ENCODE measurements at places on chromosomes 5 and 9. TPM values are rescaled to one million over a fixed set of nuclear protein-coding genes. Genes with fewer than 3 reads are reported as not detected.

DNA sequence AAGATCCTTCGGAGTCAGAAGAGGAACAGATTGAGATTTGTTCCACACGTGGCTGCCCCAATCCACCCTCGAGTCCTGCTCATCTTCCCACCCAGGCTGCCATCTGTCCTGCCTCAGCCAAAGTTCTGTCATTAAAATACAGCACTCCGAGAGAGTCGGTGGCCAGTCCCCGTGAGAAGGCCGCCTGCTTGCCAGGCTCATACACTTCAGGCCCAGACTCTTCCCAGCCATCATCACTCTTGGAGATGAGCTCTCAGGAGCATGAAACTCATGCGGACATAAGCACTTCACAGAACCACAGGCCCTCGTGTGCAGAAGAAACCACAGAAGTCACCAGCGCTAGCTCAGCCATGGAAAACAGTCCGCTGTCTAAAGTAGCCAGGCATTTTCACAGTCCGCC, 85.9 kb downstream of the GOLPH3 start:
- H3K27ac ChIP-seq = no peak overlapping the region
- H3K27me3 ChIP-seq = no peaks in the 10 kb centered on the region
- no peak for DNase-seq
- no peaks in the 10 kb centered on the region for H3K4me1 ChIP-seq
- H3K36me3 ChIP-seq = no peaks in the 10 kb centered on the region
- H3K4me3 ChIP-seq = no peak overlapping the region

GRCh38 chr5:150487199-150488061, 20.5 kb upstream of the NDST1 start:
- peak overlapping the region; percentile 88 for H3K27ac ChIP-seq
- H3K4me1 ChIP-seq = peaks cover 48% of the 10 kb centered on the region
- no peaks in the 10 kb centered on the region for H3K27me3 ChIP-seq
- H3K4me3 ChIP-seq = peak overlapping the region; percentile 95

DNA sequence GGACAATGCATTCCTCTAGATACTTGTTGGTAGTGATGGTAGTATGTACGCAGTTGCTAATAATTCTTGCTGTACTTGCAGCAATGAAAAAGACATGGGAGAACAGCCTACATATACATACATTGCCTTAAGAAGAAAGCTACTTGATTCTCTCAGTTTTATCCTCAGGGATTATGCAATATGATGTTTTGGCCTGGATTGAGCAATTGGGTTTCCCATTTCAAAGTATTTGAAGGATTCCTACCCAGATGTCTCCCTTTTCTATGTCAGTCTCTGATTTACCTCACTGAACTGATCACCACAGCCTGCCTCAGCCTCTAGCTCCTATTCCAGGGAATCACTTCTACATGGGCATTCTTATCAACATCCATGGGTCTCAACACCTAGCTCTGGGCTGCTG, 210.1 kb upstream of the CDH10 start:
- DNase-seq = no peak
- H3K4me1 ChIP-seq = no peaks in the 10 kb centered on the region
- H3K27ac ChIP-seq = no peak overlapping the region
- H3K27me3 ChIP-seq = no peaks in the 10 kb centered on the region

DNA sequence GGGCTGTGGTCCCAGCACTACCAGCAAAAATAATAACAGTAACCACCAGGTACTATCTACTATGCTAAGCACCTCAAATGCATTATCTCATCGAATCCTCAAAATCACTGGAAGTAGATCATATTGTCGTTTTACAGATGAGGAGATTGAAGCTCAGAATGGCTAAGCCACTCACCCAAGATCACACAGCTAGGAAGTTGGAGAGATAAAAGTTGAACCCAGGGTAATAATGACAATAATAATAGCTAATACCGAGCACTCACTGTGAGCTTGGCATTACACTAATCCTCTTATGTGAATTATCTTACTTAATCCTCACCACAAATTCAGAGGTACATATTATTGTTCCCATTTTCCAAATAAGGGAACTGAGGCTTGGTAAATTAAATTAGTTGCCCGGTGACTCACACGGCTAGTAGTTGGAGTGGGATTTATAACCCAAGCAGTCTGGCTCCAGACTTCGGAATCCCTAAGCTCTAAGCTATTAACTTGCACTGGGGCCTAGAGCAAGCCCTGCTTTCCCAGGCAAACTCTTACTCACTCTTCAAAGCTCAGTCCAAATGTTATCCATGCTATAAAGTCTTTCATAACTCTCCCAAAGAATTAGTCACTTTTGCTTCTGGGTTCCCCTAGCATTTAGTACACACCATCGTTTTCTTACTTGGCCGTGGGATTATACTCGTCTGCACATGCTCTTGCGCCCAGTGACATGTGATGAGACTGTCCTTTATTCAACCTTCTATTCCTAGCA, 3.8 kb downstream of the ARSI start:
- no peak overlapping the region for H3K4me3 ChIP-seq
- peaks cover 3% of the 10 kb centered on the region for H3K4me1 ChIP-seq
- DNase-seq = no peak
- no peaks in the 10 kb centered on the region for H3K36me3 ChIP-seq

GRCh38 chr5:130018641-130019040, 114.4 kb downstream of the CHSY3 start:
- DNase-seq = no peak
- H3K4me1 ChIP-seq = peaks cover 9% of the 10 kb centered on the region
- no peak overlapping the region for H3K4me3 ChIP-seq
- no peaks in the 10 kb centered on the region for H3K27me3 ChIP-seq
- no peaks in the 10 kb centered on the region for H3K36me3 ChIP-seq

DNA sequence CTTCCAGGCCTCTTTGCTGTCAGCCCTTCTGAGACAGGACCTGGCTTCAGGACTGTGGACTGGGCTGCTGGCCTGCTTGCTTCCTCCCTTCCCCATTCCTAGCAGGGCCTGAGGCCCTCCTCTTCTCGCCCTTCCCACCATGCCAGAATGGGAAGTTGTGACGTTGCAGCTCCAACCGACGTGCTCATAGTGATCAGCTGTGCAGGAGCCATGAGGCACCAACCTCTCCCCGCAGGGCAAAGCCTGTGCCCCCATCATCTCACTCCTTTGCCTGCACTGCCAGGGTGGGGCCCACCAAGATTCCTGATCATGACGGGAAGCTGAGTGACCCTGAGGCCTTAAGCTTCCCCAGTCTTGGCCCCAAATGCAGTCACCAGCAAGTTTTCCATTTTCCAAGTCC, 45.1 kb upstream of the GARNL3 start:
- H3K27ac ChIP-seq = no peak overlapping the region
- H3K4me1 ChIP-seq = no peaks in the 10 kb centered on the region
- no peaks in the 10 kb centered on the region for H3K36me3 ChIP-seq

DNA sequence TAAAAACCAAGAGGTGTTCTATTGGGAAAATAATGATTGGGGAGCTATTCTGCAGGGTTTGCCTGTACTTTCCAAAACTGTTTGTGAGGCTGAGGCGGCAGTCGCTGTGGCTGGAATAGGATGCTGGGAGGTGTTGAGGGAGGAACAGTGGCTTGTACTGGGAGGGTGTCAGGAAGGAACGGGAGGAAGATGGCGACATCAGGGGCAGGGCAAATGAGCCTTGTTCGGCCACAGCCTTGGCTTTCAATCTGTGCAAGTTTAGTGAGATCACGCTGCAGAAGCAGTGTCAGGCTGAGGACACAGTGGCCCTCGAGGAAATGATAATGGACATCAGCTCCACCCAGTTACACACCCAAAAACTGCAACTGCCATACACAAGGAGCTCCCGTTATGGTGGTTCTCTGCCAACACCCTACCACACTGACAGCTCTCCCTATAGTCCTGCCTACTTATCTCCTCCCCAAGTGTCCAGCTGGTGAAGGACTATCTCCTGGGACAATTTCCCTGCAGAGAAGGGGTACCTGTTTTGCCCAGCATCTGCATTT, 27.3 kb downstream of the KIF2A start:
- no peak overlapping the region for H3K4me3 ChIP-seq
- DNase-seq = no peak
- H3K27me3 ChIP-seq = no peaks in the 10 kb centered on the region

DNA sequence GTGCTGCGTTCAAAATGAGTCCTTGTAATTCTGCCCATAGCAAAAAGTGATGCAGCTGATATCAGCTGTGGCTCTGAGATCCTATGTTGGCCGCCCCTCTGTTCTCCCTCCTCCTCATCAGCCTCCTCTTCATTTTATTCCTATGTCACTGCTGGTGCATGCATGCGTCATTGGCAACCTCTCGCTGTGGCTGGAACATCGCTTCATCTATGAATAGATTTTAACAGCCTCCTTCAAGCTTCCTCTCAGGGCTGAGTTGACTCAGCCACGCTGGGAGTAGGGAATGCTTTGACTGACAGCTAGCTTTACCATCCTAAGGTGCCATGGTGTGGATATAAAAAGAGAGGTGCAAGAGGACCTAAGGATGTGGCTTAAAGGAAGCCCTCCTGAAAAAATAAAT, 303.5 kb downstream of the PLK2 start:
- H3K27ac ChIP-seq = no peak overlapping the region
- H3K4me3 ChIP-seq = no peak overlapping the region
- H3K27me3 ChIP-seq = no peaks in the 10 kb centered on the region
- H3K36me3 ChIP-seq = no peaks in the 10 kb centered on the region

- H3K36me3 ChIP-seq = no peaks in the 10 kb centered on the region
- H3K27ac ChIP-seq = no peak overlapping the region
- no peaks in the 10 kb centered on the region for H3K4me1 ChIP-seq
- no peak overlapping the region for H3K4me3 ChIP-seq
- no peaks in the 10 kb centered on the region for H3K27me3 ChIP-seq
These were observed 1696.5 kb downstream of the MAT2B start for GRCh38 chr5:165201771-165202518.

DNA sequence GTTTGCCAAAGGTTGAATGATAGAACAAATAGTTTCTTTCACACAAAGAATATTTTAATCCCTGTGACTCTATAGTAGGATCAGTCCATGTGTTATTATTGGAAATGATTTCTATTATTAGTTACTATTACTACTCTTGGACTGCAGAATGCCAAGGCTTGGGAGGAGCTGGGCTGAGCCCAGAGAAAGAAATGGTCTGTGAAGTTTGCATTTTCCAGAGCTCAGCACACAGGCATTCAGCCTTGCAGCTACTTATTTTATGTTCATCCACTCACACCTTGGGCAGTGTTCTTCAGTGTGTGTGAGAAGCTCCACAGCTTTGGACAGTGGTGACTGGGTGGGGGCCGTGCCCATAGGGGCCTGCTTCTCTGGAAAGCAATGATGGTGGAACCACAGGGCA, 583.1 kb downstream of the CCDC171 start:
- H3K27ac ChIP-seq = no peak overlapping the region
- H3K36me3 ChIP-seq = no peaks in the 10 kb centered on the region
- H3K27me3 ChIP-seq = no peaks in the 10 kb centered on the region
- DNase-seq = no peak

GRCh38 chr5:131749138-131749537, 47.7 kb downstream of the FNIP1 start:
- no peak for DNase-seq
- no peaks in the 10 kb centered on the region for H3K36me3 ChIP-seq
- H3K27ac ChIP-seq = no peak overlapping the region
- H3K27me3 ChIP-seq = no peaks in the 10 kb centered on the region
- H3K4me3 ChIP-seq = no peak overlapping the region

DNA sequence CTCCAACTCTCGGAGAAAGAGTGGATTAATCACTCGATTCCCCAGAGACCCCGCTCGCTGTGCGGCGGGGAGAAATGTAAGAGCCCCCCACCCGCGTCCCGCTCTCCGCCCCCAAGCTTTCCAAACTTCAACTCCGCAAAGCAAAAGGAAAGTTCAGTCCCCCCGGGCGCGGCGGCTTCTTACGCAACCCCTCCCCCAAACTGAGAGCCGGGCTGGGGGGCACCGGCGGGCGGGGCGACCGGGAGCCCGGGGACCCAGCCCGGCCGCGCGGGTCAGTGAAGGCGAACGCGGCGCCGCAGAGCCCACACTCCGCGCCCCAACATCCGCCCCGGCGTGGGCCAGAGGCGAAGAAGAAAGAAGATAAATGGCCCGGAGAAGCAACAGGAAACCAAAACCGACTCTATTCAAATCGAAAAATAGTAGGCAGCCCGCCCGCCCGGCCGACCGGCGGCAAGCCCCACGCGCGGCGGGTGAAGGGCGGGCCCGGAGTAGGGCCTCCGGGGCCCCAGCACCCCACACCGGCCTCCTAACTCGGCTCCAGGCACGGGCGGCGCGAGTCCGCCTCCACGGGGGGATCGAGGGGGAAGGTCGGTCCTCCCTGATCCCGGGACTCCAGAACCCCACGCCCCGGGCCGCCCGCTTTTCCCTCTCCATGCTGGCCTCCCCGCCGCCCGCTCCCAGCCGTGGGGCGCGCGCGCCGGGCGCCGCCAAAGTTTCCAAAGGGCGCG, 720 bp downstream of the NOTCH1 start:
- peak overlapping the region; percentile 71 for H3K27ac ChIP-seq
- no peak for DNase-seq
- H3K4me1 ChIP-seq = peaks cover 26% of the 10 kb centered on the region

GRCh38 chr5:1437226-1437829, 7.9 kb downstream of the SLC6A3 start:
- no peaks in the 10 kb centered on the region for H3K27me3 ChIP-seq
- no peak for DNase-seq
- H3K36me3 ChIP-seq = no peaks in the 10 kb centered on the region
- no peak overlapping the region for H3K27ac ChIP-seq
- H3K4me3 ChIP-seq = no peak overlapping the region
- H3K4me1 ChIP-seq = no peaks in the 10 kb centered on the region

GRCh38 chr5:175638305-175638704, 19.6 kb upstream of the HRH2 start:
- H3K36me3 ChIP-seq = no peaks in the 10 kb centered on the region
- DNase-seq = no peak
- no peak overlapping the region for H3K4me3 ChIP-seq
- H3K27me3 ChIP-seq = no peaks in the 10 kb centered on the region

Gene ROR2
- 0.21 TPM for total RNA-seq

Gene RETREG1
- 6.5 TPM for total RNA-seq

Gene ZNF883
- 2.8 TPM for total RNA-seq

Gene ABCA2
- total RNA-seq = 37.2 TPM

Gene ITGA2
- total RNA-seq = 7.2 TPM

Gene SNX24
- total RNA-seq = 15.6 TPM
